ENCODE measurements at places on chromosomes 3 and 15. TPM values are rescaled to one million over a fixed set of nuclear protein-coding genes. Genes with fewer than 3 reads are reported as not detected.

Gene CELF6
- 1.0 TPM for total RNA-seq

Gene DPPA4
- not detected for total RNA-seq

Gene PGBD4
- total RNA-seq = 1.9 TPM

Gene GASK1A
- total RNA-seq = 4.0 TPM

Gene RAD18
- 13.5 TPM for total RNA-seq

Gene CRABP1
- not detected for total RNA-seq

Gene MASP1
- total RNA-seq = 74.7 TPM

Gene CLDN1
- total RNA-seq = 4.4 TPM

Gene OR5K2
- total RNA-seq = not detected

Gene RGMA
- total RNA-seq = 18.4 TPM

Gene EPHB3
- total RNA-seq = 1.7 TPM

Gene CFAP161
- total RNA-seq = 0.41 TPM

Gene SUSD5
- 0.60 TPM for total RNA-seq

Gene HIGD2B
- total RNA-seq = not detected

Gene PLAAT1
- 5.7 TPM for total RNA-seq

Gene GOLGA6L24
- not detected for total RNA-seq

Gene CFAP20DC
- 0.08 TPM for total RNA-seq

Gene CIAO2A
- total RNA-seq = 55.2 TPM

Gene IL12A
- 0.42 TPM for total RNA-seq

Gene PLA2G4B
- total RNA-seq = 7.2 TPM

Gene FMN1
- 9.4 TPM for total RNA-seq

Gene POLQ
- total RNA-seq = 0.77 TPM

Gene ITIH1
- total RNA-seq = not detected

Gene CILP
- total RNA-seq = 31.1 TPM
